ENCODE measurements at places on chromosomes 1 and 21.

- no peak for DNase-seq
These were observed 10.7 kb downstream of the KCNA10 start for GRCh38 chr1:110508028-110508940.

- DNase-seq: no peak
These were observed 34.6 kb upstream of the LPGAT1 start for GRCh38 chr1:211865180-211865579.

- no peak for DNase-seq
These were observed 29.4 kb downstream of the HMGB4 start for GRCh38 chr1:33893147-33893830.

DNA sequence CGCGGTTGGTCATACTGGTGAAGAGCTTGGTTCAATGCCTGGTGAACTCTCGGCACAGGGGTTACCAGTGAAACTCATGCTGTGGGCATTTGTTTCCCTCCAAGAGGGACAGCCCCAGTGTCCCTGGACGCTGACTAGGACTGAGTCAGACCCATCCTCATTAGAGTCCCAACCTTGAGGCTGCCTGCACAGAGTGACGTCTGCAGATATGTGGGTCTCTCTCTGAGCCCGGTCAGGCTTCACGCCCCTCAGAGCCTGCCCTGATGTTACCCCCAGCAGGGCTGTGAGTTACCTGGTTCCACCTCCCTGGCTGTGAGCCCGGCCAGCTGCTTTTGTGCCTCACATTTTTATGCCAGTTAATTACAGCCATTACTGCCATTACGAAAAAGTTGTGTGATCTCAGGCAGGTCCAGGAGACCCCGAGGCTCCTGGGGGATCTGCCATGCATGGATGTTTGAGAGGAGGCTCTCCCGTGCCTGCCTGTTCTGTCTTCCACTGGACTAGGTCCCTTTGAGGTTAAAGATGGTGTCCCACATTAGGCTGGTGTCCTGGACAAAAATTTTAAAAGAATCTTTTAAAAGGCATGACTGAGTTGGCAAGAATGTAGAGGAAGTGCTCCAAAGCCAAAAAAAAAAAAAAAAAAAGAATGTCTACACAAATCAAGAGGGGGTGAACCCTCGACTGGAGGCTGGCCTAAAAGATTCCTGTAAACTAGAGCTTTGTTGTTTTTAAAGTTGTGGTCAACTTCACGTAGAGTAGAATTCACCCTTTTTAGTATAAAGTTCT is 36.6 kb upstream of the PADI1 start:
- DNase-seq: no peak

DNA sequence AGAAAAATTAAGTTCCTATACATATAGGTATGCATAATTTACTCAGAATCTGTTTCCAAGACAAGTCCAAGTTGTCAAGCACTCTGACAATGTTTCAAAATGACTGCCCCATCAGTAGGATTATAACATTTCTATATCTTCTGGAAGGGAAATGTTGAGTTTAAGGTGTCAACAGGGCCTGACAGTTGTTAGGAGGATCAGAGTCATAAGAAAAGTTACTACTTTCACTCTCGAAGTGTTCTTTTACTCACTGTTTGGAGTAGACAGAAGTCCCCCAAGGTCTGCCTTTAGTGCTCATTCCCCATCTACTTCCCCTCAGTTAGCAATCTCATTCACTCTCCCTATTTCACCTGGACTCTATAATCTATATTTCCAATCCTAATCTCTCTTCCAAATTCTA is 20.6 kb upstream of the MAGI3 start:
- DNase-seq: no peak

- no peak for DNase-seq
These were observed 80.7 kb downstream of the TBX15 start for GRCh38 chr1:118907466-118907865.

DNA sequence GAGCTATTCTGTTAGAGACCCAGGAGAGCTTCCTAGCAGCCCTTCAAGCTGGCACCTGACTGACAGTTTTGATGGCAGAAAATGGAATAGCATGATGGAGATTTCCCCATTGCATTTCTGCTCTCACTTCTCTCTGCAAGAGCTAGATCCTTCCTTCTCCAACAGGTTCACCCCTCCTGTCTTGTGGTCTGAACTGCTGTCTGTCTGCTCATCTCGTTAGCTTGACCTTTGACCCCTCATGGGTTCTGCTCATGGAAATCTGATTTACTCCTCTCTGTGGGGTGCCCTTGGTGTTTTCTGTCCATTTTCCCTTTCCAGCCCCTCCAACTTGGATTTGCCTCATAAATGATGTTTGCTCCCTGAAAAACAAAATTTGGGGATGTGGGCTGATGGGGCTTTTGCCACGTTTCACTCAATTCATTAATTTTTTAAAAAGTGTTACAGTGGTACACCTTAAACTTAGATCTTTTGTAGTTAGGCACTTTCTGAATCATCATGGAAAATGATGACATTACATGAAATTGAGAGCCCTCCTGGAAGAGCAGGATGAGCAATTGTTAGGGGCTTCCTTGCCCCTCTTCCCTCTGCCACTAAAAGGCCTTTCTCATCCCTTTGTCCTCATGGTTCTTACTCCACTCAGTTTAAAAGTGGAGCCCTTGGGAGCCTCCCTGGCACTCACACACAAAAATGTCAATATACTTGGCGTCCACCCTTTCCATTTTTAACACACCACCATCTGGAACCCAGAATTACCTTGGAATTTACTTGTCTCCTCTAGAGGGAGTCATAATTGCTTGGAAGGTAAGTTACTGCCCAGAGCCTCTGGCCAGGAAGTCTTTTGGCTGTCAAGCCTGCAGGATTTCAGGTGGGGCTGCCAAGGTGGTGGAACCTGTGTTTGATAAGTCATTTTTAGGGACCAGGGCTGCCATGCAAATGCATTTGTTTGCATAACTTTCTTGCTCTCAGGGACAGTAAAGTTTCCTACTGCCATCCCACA is 31.9 kb upstream of the IL19 start:
- no peak for DNase-seq

GRCh38 chr21:44567481-44568171 is 5.9 kb upstream of the KRTAP10-4 start:
- no peak for DNase-seq

DNA sequence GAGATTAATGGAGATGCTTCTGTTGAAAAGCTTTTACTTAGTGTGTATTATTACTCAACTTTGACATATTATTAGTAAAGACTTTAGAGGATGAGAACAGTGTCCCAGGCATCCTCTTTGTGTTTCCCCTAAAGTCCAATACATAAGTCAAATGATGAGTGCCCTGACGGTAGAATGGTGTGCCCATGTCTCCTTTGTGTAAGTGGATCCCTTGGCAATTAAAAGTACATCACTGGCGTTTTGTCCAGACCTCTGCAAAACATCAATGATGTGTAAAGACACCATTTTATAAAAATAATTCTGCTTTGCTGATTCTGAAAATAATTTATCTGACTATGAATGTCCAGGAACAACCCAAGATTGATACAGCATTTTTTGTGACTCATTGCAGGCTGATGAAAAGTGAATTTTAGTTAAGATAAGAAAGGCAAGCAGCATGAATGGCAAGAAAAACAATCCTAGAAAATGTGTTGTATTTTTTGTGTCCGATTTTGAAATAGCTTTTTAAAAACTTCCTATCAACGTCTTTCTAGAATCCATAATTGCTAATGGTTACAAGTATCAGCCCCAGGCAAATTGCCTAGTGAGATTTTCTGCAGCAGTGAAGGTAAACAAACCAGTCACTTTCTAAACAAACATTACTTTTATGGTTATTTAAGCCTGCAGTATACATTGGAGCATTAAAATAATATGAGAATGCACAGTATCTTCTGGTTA is 251.5 kb downstream of the PTPRC start:
- no peak for DNase-seq

GRCh38 chr1:36115931-36116330 is 9.1 kb downstream of the COL8A2 start:
- DNase-seq: no peak

Measured in activated T-cell treated with anti-CD3 and anti-CD28 coated beads for 24 hours (primary cell).